Progenitor cell of endocrine pancreas (in vitro differentiated cells): ENCODE measurements at places on chromosomes 4 and X. TPM values are rescaled to one million over a fixed set of nuclear protein-coding genes. Genes with fewer than 3 reads are reported as not detected.

Gene TLR3
- total RNA-seq: 0.11 TPM in 1 of 2 replicates, not detected in the other

DNA sequence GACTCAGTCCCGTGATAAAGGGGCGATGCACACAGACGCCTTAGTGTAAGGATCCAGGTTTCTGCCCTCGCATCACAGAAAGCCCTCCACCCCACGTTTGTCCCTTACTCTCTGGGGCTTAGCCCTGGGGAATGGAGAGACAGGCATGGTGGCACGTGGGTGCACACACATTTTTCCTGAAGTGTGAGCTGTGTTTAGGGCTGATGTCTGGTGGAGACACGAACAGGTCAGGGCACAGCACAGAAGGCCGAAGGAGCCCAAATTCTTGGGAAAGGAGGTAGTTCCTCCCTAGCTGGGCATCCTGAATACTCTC, 84.3 kb upstream of the DHRSX start:
- no peak for DNase-seq

Gene PRKG2
- 2.9 and 3.3 TPM in 2 replicates for total RNA-seq

Gene TTC29
- total RNA-seq: 3.1 and 3.8 TPM in 2 replicates

DNA sequence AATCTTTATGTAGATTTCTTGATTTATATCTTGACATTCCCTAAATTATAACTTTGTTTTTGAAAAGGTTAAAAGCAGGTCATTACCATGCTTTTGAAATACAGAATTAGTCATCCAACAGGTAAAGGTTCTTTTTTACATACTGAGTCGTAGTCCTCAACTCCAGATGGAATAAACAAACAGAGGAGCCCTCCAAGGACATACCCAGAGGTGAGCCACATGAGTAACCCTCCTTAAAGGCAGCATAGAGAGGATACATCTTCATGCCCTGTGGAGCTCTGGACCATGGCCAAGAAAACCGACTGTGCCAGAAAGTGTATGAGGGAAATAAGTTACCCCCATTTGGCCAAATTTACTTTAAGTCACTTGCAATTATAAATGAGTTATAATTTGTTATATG, 95.3 kb upstream of the MCF2 start:
- DNase-seq: no peak

GRCh38 chr4:36493251-36493650, 211.8 kb downstream of the DTHD1 start:
- no peak for DNase-seq

GRCh38 chrX:18892899-18893298, 91.0 kb downstream of the PHKA2 start:
- no peak for DNase-seq

GRCh38 chr4:20065952-20066351, 185.8 kb upstream of the SLIT2 start:
- DNase-seq: no peak

GRCh38 chr4:62243895-62244294, 1043.8 kb downstream of the ADGRL3 start:
- no peak for DNase-seq

Gene MUC7
- total RNA-seq: not detected in 2 replicates

- DNase-seq: no peak
Observed at GRCh38 chr4:10180927-10181744, 64.5 kb upstream of the WDR1 start.

DNA sequence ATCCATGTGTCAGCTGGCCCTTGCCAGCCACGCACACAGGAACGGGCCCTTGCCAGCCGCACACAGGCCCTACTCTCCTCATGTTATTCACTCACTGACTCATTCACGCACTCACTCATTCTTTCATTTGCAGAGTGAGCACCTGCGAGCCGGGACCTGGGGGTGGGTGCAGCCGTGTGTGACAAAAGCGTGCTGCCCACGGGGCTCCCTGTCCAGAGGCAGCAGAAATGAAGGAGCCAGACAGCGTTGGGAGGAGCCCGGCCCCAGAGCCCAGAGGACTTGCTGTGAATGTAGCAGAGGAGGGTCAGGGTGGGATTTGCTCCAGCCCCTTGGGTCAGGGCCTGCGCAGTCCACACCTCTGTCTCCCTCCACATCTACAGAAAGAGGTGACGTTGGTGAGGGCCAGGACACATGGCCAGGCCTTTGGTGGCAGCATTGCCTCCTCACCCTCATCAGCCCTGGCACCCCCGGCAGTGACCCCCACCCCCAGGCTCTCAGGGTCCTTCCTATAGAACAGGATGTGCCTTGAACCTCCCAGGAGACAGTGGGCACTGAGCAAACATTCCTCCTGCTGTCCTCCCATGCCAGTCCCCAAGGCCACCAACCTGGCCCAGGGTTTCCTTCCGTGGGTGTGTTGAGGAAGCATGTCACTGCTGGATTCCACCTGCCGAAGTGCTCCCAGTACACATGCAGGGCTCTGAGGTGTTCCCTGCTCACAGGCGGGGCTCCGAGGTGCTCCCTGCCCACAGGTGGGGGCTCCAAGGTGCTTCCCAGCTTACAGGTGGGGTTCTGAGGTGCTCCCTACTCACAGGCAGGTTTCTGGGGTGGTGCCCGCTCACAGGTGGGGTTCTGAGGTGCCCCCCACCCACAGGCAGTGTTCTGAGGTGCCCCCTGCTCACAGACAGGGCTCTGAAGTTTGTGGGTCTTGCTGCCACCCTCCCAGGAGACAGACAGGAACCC, 105.7 kb downstream of the HMX1 start:
- no peak for DNase-seq

DNA sequence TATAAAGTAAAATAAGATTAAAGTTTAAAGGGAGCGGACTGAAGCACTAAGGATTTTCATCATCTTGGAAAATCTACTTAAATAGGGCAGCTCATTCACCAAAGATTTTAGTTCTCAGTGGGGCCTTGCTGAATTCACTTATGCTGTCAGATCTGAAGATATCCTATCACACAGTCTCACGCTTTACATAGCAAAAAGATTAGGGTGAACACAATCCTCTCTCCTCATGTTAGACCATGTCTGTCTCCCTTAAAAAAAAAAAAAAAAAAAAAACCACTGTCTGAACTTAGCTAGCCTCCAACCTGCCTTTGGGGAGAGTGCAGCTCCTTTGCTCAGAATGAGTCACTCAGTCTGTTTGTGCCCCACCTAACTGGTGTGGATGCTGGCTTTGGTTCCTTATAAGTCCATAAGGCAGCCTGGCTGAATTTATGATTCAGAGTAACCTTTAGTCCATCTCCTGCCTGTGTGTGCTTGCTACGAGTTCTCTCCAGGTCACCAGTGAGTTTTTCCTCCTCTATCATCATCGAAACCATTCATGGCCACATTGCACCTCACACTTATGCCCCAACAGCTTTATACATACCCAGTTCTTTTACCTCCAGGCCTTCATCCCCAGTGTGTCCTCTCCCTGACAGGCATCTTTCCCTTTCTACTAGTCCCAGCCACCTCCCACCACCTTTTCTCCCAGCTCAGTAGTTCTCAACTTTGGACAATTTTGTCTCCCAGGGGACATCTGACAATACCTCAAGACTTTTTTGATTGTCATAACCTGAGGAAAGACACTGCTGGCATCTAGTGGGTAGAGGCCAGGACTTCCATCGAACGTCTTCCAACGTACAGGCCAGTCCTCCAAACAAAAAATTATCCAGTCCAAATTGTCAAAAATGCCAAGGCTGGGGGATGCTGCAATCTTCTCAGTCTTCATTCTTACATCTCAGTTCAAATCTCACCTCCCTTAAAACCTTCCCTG, 220.7 kb upstream of the EMCN start:
- no peak for DNase-seq

DNA sequence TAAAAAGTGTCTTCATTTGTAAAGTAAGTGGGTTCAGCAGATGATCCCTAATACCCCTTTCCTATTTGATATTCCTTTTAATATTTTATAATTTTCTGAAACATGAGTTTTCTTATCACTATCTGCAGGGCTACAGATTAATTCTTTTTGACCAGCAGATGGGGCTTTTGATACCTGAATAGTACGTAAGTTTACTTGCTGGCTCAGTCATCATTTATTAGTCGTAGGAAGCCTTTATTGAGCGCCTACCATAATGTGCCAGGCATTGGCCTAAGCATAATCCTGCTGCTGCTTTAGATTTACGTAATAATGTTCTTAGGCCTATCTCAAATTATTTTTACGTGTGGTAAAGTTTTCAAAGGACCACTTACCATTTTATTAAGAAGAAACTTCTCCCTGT, 33.1 kb downstream of the OSTC start:
- no peak for DNase-seq

- no peak for DNase-seq
Observed at GRCh38 chr4:128600410-128600809, 209.1 kb upstream of the JADE1 start.

Gene ARSD
- total RNA-seq: 76.8 and 82.1 TPM in 2 replicates
